ENCODE measurements at places on chromosomes 11 and 22.

DNA sequence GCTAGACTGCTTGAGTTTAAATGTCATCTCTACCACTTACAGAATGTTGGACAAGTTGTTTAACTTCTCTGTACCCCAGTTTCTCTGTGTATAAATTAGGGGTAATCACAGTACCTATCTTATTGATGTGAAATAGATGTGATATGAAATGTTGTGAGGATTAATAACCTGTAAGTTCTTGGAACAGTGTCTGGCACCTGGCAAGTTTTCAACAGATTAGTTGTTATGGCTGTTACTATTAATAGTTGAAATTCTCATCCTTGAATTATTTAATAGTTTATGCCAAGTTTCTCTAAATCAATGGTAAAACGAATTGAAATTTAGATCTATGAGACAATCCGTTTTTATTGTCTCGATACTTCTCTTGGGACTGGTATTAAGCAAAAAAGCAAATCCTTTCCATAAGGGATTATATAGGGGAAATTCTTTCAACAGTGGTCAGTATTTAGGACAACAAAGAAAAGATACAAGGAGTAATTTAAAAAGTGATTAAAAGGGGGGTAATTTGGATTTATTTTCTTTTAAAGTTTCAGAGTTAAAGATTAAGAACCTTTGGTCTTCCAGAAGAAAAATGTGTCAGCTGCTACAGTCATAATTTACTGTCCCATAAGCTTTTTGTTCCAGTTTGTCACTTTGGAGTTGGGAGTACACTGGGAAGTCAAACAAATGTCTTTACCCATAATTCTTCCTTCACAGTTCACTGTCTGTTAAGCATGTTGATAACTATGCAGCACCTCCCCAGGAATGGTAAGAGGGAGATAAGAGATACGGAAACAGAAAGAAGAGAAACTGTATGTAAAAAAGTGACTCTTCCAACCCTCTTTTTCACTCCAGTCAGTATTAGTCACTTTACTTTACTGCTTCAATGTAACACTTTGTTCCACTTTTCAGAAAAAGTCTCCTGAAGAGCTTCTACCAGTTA, 13.2 kb downstream of the PDE3B start:
- no peak for DNase-seq

DNA sequence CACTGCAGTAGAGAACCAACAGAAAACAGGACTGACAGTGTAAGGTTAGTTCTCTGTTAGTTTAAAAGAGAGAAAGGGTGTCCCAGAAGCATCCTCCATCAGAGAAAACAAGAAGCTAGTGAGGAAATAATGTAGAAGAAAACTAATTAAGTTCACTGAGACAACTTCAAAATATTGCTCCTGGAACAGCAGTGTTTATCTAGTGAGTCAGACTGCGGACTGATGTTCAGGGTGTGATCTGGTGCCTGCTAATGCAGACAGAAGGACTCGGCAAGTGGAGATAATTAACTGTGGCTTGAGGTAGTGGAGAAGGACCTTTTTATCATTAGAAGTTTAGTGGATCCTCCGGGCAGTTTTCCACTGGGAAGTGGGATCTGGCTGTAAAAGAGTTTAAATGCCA, 55.4 kb downstream of the CDON start:
- DNase-seq: no peak

- DNase-seq: peak; percentile 69
These were observed 579 bp upstream of the RASD2 start for GRCh38 chr22:35539910-35540594.

DNA sequence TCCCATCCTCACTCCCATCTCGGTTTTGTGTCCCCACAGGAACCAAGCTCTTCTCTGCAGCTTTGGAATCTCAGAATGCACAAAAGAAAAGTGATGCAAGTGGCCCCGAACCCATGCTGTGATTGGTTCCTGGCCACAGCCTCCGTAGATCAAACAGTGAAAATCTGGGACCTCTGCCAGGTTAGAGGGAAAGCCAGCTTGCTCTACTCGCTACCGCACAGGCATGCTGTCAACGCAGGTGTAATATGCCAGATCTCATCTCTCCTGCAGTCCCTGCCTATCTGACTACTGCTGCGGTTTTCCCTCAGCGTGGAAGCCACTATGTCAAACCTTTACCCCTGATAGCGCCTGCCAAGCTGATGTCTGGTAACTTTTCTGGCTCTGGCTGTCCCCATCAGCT, 200.5 kb upstream of the LRRC4C start:
- DNase-seq: no peak

GRCh38 chr22:48288376-48288940, 1526.0 kb downstream of the TBC1D22A start:
- DNase-seq: no peak

DNA sequence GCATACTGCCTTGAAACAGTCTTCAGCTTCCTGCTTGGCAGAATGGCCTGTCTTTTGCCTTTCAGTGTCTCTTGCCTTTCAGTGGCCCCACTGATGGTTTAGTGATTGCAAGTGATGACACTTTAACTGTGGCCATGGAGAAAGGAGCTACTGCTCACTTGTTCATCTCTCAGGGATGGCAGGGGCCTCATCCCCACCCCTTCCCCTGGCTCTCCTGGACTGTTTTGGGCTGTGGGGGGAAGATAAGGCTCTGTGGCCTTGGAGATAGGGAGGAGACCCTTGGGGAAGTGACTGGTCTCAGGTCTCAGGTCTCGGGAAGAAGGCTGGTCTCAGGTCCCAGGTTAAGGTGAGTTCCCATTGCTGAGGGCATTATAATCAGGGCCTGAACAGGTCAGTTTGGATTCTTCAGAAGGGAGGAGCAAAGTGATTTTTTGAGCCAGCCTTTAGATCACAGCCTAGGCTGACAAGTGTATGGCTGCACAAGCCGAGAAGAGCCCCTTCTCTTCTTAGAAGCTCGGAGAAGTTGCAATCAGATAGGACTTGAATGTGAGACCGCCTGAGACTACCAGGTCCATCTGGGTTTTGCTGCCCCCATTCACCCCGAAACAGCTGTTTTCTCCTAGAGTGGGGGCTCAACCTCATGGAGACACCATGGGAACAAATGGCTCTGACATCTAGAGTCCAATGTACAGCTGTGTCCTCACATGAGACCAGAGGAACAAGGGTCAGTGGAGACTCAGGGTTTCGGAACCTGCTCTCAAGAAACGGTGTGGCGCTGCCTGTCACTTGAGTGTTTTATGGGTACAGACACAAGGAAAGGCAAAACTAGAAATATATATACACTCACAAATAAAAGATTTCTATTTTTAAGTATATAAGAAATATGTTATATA, 15.9 kb upstream of the P2RY2 start:
- no peak for DNase-seq

GRCh38 chr22:22733881-22734373, 89.5 kb downstream of the GGTLC2 start:
- no peak for DNase-seq

DNA sequence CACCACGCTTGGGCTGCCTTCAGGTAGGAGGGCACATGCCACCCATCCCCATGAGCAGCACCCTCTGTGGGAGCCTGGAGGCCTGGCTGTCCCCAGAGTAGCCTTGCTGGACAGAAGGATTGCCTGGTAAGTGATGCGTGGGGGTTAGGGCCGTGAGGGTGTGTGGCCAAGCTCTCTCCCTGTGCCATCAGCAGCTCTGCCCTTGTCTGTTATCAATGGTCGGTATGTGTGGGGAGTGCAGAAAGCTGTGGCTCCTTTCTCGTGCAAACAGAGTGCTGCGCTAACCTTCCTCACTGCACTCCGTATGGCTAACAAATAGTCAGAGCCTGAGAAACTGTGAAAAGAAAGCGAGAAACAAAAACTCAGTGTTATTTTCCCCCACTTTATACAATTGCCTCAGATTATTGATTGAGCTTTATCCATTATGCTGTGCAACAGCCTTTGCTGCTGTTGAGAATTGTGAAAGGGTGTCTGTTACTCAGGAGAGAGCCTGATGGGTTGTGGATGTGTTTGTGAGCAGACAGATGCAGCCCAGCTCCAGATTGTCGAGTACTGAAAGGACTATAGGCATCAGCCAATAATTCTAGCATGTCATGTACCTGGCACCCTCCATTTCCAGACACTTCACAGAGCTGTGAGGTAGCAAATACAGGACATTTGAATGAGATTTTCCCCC, 432.2 kb downstream of the NTM start:
- DNase-seq: no peak

- no peak for DNase-seq
These were observed 107.9 kb downstream of the VPREB1 start for GRCh38 chr22:22352371-22352999.

GRCh38 chr22:36285017-36285416, 32.1 kb downstream of the APOL1 start:
- no peak for DNase-seq

- no peak for DNase-seq
These were observed 61.8 kb downstream of the SHANK2 start for GRCh38 chr11:71190551-71190950.

DNA sequence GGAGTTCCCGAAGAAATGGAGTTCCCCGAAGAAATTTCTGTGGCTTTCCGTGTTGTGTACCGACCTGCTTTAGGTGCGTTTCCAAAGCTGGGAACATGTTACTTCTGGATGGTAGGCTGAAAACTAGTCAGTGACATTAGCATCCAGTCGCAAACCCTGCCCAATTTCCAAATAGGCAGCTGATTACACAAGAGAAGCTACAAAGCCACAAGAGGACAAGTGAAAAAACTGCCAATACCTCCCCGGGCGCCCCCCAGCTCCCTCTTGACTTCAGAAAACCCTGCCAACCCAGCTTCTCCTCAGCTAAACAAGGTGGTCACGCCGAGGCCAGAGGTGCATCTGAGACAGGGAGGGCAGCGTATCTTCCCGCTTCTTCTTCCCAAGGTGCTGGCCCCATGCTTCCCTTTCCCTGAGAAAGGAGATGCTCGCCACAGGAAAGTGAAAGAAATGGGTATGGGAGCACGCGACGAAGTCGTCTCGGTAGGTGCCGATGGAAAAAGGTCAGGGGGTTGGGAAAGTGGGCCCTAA, 551 bp downstream of the AGBL2 start:
- no peak for DNase-seq

GRCh38 chr11:74568028-74568427, 24.4 kb upstream of the POLD3 start:
- DNase-seq: no peak

DNA sequence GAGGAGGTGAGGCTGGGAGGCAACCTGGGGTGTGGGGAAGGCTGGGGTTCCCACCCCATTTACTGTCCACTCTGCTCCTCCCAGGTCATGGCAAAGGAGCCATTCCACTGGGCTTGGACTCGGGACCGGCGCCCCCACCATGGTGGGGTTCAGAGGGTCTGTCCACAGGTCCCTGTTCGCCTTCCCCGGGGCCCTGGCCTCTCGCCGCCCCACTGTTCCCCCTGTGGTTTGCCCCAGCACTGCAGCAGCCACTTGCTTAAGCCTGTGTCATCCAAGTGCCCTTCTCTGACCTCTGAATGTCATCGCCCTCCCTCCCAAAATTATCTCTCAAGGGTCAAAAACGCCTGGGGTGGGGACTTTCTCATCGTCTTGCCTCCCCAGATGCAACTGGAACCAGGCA, 2.6 kb downstream of the SPDYC start:
- no peak for DNase-seq

Measured in nucleus accumbens (tissue), 56 donors.